ENCODE measurements at places on chromosomes 16 and 17.

DNA sequence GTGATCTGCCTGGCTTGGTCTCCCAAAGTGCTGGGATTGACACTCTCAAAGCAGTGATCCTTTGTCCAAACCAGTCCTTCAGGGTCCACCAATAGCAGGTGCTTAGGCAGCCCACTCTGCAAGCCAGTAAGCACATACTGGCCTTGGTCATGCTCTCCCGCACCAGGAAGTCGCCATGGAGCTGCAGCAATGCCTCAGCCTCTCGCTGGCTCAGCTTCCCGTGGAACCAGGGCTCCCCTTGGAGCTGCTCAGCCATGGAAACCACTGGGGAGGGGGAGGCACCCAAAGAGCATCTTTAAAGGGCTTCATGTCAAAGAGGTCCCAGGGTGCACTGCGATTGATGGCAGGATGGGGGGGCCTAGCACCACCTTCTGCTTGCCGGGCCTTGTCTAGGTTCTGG is 9.6 kb upstream of the UBTF start:
- no peak for DNase-seq

- no peak for DNase-seq
Measured at GRCh38 chr16:11755022-11755760, 12.5 kb upstream of the TXNDC11 start.

GRCh38 chr16:85078952-85079351 is 33.3 kb downstream of the CIBAR2 start:
- no peak for DNase-seq

GRCh38 chr17:78538033-78538776 is 39.0 kb downstream of the DNAH17 start:
- no peak for DNase-seq

- no peak for DNase-seq
Measured at GRCh38 chr16:85637808-85638647, 24.9 kb downstream of the GSE1 start.

DNA sequence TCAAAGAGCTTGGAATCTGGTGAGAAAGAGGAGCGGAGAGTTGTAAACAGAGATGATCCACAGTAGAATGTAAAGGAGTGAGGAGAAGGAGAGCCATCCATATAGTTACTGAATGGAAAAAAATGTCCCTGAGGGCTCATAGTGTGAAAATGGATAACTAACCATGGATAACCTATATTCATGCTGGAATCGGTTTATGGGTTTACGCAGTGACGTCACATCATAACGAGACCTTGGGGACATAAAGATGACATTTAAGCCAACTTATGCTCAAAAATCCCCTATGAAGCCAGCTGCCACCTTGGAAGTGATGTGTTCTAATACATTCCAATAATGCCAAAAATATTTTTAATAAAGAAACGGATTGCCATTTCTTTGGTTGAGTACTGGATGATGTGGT is 22.5 kb downstream of the IRX6 start:
- DNase-seq = no peak

GRCh38 chr17:45341533-45342158 is 24.8 kb upstream of the MAP3K14 start:
- no peak for DNase-seq

GRCh38 chr17:61152898-61153297 is 246.7 kb upstream of the TBX2 start:
- DNase-seq = no peak

DNA sequence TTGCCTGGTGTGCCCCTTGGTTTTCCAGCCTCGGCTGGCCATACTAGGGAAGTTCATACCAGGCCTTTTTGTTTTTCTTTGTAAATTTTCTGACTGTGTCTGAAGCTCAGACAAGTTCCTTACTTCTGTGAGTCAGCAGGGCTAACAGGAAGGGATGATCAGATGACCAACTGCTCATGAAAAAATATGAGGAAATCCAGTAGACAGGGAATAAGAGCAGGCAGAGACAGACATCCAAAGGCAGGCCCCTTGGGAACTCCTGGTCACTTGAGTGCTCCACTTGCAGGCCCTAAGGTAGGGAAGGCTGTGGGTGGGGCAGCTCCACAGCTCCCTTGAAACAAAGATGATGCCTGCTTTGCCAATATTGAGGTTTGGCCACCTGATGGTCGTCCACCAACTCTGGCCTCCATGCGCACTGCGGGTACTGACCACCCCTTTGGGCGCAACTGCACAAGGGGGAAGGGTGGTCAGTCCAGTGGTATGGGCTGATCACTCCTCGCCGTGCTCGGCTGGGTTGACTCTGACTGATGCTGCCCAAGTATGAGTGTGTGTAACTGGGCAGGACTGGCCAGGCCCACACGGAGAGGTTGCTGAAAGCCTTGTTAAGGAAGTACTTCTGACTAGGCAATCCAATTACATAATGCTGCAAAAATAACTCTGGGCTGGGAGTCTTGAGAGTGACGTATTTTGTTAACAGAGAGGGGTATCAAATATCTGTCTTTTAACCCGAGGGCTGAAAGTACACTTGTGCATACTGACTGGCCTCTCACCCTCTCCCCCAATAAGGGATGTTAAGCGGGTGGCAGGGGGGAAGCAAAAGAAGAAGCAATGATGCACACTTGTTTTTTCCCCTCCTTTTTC is 20.8 kb upstream of the ZFHX3 start:
- peak; percentile 88 for DNase-seq

GRCh38 chr17:80474231-80474960 is 2.0 kb downstream of the NPTX1 start:
- no peak for DNase-seq

GRCh38 chr16:22132801-22133200 is 29.5 kb upstream of the SDR42E2 start:
- DNase-seq = no peak

DNA sequence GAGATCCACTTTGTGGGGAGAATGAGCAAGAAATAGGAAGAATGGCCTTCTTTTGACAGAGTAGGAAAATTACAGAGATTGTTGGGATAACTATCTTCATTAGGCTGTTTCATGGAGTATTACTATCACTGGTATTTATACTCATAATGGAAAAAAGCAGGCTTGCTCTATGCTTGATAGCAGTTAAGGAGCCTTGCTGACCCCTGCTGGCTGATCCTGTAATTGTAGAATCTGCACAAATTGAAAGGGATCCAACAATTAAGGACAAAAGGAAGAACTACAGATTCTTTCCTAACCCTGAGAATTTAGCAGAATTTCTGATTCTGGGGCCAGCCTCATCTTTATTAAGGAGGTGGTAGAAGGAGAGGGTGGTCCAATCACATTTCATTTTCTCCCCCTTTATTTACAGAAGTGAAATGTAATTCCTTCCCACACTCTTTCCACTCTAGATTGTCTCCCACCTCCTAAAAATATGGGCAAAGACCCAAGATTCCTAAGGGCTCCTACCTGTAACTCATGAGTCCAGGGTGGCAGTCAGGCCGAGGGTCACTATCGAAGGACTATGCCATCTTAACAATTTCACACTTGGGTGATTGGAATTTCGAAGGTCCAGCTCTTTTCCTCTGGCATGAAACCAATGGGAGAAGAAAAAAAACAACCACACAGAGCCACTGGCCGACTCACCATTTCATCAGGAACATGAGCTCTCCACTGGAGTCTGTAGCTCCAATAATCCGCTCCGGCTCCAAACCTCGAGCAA is 26.3 kb downstream of the NFE2L1 start:
- peak; percentile 44 for DNase-seq

- no peak for DNase-seq
Measured at GRCh38 chr17:34177642-34178041, 77.4 kb upstream of the CCL2 start.

DNA sequence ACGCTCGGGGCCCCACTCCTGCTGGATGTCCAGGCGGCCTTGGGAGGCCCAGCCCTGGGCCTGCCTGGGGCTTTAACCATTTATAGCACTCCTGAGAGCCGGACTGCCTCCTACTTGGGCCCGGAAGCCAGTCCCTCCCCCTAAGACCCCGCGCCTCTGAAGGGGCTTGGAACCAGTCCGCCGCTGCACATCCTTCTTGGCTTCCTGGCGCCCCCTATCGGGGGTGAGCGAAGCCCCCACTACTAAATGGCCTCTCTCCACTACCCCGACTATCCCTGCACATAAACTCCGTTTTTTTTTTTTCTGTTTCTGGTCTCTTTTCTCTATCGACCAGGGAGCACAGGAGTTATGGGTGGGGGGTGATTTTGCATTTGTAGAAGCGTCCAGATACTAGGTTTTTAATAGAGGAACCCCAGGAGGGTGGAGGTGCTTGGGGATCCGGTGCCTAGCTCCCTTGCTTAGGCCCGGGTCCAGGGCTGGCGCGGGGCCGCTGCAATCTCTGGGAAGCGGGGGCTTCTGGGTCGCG is 633 bp upstream of the NOL3 start:
- no peak for DNase-seq

DNA sequence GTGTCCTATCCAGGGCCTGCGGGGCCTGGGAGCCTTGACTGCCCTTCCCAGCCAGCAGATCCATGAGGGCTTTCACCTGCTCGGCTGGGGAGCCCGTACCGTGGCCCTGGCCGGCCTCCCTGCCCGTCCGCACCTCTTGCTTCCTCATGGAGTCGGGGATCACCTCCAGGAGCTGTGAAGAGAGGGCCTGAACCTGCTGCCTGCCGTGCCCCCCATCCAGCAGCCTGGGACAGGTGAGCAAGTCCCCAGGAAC is 12.4 kb downstream of the NLRC3 start:
- no peak for DNase-seq

GRCh38 chr17:67509390-67510287 is 132.6 kb downstream of the PITPNC1 start:
- no peak for DNase-seq

GRCh38 chr17:75927286-75927922 is 13.4 kb downstream of the FBF1 start:
- DNase-seq = no peak

DNA sequence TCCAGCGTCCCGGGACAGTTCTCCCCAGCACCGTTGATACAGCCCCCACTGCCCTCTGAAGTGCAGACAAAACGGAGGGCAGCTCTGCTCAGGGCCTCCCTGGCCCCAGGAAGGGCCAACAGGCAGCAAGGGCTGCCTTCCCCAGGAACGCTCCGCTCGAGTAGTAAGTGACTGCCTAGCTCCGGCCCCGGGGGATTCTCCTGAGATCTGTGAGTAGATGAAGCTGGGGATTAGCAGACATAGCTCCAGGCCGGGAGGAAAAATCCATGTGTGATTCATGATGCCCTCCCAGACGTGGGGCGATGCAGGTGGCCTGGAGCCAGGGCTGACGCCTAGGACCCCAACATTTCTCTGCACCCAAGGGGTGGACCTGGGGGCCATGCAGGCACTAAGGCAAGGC is 85.3 kb downstream of the ENGASE start:
- no peak for DNase-seq

- DNase-seq = no peak
Measured at GRCh38 chr16:68219725-68220351, 16.1 kb downstream of the ESRP2 start.

DNA sequence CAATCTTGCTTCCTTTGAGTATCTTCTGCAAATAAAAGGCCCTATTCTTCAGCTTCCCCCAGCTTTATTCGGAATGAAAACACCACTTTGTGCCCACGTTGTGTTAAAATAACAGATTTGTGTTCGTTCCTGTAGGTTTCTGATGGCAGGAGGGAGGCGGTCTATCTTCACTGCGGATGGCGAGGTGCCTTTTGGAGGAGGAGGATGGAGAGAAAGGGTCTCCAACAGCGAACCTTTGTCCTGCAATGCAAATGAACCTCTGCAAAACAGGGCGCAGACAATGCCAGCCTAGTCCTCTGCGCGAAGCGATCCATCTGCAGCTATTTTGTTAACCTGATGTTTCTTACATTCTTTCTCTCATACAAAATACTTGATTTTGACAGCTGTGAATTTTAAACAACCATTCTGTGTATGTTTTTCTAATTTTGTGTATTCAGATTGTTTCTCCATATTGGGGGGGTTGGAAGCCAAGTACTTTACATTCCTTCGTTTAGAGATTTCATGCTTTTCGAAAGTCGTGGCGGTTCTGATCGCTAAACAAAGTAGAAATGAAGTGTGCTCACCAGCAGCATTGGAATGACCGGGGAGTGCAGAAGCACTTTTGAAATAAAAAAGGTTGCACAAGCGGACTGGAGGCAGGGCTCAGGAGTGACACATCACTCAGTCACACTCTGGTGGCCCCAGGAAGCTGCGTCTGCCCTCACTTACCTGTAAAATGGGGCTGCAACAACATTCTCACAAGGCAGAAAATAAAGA is 279.0 kb upstream of the IRX5 start:
- no peak for DNase-seq
